Cerebellar cortex (tissue), 1 donor: ENCODE measurements at places on chromosomes 1 and 21.
A peak's percentile ranks its signal among the peaks of the same experiment; 100 is the strongest.

GRCh38 chr1:185350027-185350442, 33.0 kb upstream of the IVNS1ABP start:
- DNase-seq = no peak

GRCh38 chr1:63405987-63406386, 38.6 kb downstream of the ALG6 start:
- no peak for DNase-seq

GRCh38 chr1:212621043-212621948, 12.7 kb downstream of the ATF3 start:
- no peak for DNase-seq

GRCh38 chr1:213994888-213995287, 7.1 kb downstream of the PROX1 start:
- DNase-seq = peak; percentile 85

DNA sequence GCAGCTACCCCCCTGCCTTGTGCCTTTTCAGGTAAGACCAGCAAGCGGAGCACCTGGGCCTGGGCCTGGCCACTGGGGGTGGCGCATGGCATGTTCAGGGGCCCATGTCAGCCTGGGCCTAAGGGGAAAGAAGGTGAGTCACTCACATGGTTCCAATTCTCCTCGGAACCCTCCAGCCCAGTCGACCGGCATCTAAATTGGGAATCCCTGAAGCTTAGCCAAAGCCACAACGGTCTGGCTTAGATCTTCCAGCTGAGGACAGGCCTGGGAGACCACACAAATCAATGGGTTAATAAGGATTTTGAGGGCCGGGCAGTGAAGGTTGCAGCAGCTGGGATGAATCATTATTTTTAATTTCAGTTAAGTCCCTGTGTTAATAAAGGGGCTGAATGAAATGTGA, 145.1 kb upstream of the SMYD2 start:
- DNase-seq = no peak

DNA sequence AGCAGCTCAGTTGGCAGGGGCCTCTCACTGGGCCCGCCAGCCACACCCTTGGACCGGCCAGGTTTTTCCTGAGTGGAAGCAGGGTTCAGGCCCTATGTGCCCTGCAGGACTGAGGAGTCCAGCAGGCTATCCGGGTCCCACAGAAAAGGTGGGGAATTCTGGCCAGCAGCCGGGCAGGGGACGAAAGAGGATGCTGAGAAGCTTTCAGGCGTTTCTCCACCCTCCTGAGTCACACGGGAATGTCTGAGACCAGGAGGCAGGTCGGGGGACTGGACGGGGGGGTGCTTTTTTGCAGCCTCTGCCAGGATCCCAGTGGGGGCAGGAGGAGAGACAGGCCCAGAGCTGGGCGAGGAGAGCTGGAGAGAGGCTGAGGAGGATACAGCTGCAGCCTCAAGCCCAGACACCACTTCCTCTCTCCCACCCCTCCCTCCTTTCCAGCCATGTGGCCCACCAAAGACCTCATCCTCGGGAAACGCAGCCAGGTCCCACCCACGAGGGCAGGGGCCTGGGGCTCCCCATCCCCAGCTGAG, 105.4 kb downstream of the SPSB1 start:
- DNase-seq = no peak

DNA sequence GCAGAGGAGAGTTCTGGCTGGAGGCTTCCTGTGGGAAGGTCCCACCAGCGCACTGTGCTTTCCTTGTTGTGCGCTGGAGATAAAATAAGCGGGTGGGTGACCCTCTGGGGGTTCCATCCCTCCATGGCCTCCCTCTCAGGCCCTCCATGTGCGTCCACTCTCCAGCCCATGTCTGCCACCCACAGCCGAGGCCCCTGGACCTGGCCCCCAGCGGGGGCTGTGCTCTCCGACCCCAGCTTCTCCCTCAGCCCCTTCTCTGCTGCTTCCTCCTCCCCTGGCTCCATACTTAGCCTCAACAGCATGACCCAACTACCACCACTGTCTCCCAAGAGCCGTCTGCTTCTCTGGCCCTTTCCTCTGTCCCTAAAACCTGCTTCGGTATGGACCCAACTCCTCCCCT, 61.4 kb downstream of the GNG4 start:
- DNase-seq = no peak
